ENCODE measurements at places on chromosomes 1 and 21.

- no peak for DNase-seq
Observed at GRCh38 chr1:26023826-26024225, 2.3 kb downstream of the EXTL1 start.

GRCh38 chr1:44701141-44701573 lies 26.6 kb downstream of the ARMH1 start:
- DNase-seq = no peak

- DNase-seq = no peak
Observed at GRCh38 chr1:219792337-219793021, 135.9 kb downstream of the SLC30A10 start.

GRCh38 chr1:109091078-109091838 lies 694 bp downstream of the TMEM167B start:
- peak; percentile 47 for DNase-seq

DNA sequence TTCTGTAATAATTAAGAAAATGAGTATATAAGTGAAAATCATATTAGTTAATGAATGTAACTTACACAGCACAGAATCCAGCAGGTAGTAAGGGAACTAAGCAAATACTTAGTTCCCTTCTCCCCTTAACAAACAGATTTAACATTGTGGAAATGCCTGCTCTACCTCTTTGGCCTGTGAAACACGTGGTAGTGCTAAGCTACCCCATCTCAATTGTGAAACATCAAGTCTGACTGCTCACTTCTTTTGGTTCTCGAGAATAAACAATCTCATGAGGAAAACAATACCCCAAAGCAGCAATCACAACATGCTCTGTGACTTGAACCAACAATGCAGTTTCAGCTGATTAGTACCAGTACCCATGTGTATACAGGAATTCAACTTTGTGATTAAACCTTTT lies 4.7 kb downstream of the MYSM1 start:
- DNase-seq = no peak

DNA sequence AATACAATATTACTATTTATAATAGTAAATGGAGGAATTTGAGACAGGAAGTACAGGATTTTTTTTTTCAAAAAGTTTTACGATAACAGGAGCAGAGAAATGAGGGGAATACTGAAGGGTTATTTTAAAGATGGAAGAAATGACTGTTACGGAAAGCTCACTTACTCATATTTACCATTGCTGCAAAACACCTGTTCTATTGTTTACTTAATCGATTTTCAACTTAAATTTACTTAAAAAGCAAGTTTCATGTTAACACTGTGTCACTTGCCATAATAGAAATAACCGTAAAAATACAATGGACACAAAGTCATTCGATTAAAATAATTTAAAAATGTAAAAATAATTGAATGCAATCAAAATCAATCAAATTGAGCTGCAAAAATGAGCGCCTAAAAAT lies 3.4 kb upstream of the EXO1 start:
- DNase-seq = no peak

DNA sequence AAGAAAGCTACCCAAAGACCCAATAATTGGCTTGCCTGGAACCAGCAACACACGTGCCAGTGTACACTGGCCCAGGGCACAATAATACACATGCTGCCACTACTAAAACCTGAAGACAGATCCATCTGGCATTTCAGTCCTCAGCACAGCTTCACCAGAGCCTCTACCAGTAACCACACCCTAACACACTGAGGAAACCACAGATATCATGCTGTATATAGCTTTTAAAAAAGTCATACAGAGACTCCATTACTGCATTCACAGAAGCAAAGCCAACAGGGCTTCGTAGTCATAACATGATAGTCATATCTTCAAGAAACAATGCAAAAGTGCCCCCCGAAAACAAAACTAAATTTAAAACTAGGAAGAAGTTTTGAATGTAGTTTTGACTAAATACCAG lies 40.6 kb upstream of the NEGR1 start:
- DNase-seq = no peak
